ENCODE measurements at places on chromosomes 4 and X.

- DNase-seq: peak; percentile 44
Measured at GRCh38 chrX:154486396-154487207, at the start of gene UBL4A. TSS of gene UBL4A (minus strand) at chrX:154486615. CDS start at chrX:154486584, 31 bp downstream.

GRCh38 chr4:60911127-60911526 is 289.0 kb upstream of the ADGRL3 start:
- no peak for DNase-seq

DNA sequence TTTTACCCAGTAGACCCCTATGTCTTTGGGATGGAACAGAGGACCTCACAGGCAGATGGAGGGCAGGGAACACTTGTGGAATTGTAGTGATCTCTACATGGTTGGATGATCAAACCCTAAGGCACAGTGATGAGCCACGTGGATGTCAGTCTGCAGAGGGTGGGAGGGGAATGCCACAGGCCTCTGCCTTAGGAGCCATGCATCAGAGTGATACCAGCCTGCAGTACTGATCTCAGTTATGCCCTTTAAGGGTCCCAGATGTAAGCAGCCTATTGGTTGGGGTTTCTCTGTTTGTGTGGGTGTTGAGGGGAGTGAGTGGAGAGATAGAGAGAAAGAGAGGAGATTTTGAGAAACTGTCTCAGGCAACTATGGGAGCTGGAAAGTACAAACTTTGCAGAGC is 39.9 kb upstream of the XAGE1B start:
- no peak for DNase-seq

- peak; percentile 94 for DNase-seq
Measured at GRCh38 chr4:113446019-113446418, 315.5 kb downstream of the CAMK2D start.

DNA sequence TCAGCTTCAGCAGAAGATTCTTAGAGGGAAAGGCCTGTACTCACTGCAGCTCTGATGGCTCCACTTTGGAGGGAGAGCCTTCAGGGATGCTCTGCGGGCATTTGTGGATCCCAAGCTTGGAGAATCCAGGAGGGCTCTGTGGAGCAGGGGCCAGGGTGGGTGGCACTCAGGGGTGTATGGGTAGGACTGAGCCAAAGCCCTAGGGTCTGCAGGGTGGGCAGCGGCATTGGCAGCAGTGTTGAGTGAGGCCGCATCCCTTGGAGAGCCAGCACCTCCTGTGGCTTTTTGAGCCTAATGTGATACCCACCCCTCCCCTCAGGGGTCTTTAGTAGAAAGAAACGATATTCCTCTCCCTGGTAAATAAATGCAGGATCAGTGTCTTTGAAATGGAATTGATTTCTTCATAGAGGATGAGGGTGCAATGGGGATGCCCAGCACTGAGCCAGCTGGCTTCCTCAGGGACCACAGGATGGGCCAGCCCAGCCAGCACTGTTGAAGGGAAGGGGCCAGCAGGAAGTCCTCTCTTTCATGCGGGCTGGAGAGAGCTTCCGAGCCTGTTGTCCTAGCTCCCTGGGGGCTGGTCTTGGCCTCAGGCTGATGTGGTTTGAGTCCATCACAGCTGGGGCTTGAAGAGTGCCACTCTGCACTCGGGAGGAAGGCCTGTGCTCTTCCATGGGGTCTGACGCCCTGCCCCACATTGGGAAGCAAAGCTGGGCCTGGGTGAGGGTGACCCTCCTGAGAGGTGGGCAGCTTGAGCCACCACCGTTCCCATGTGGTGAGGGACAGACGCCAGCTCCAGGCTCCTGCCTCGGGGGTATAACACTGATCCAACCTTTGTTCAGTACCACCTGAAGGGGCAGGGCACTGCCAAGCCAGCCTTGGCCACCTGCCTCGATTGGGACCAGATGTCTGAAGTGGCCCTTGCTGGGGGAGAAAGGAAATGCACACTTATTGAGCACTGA is 49.5 kb downstream of the PSAPL1 start:
- no peak for DNase-seq
